ENCODE measurements at places on chromosomes 11 and 22.
A peak's percentile ranks its signal among the peaks of the same experiment; 100 is the strongest.

DNA sequence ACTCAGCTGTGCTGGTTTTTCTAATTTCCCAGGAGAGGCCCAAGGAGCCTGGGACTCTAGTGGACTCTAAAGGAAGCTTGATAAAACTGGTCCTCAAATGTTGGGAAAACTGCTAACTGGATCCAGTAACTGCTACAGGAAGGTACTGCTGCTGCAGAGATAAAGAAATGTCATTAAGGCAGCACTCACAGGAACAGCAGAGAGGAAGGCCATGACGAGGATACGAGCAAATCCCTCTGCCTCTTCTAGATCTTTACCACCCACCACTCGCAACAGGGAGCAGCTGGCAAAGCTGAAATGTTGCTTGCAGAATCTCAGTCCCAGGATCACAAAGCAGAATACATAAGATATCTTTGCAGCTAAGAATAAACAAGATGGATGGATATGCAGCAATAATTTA lies 23.5 kb downstream of the TTC28 start:
- DNase-seq = no peak

DNA sequence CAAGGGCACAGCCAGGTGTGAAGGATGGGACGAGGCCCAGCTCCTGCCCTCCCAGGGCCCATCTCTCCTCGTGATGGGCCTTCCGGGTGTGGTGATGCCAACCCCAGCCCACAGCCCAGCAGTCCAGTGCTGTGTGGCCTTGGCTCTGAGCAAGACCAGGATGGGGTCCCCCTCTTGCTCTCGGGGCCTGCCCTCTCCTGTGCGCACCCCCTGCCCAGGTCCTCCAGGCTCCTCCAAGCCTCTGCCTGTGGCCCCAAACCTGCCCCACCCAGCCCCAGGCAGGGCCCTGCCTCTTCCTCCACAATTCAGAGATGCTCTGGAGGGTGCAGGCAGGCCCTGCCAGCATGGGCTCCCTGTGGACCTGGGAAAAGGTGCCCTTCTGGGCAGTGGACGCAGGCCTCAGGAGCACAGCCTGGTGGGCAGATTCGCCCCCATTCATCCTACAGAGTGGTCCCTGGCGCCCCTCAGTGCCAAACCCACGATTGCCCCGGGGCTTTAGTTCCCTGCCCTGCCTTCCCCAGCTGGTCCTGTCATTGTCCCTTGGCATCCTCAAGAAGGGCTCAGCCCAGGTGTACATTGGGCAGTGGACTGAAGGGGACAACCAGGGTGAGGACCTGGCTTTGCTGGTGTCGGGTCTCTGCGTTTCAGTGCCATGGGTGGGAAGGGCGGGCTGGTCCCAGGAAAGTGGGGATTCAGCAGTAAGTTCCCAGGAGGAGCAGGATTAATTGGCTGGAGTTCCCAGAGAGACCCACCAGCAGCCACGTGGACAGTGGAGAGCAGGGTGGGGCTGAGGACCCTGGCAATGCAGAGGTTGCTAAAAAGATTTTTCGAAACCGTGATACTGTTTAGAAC lies 19.8 kb downstream of the EIF1AD start:
- DNase-seq = no peak

- DNase-seq = no peak
Observed at GRCh38 chr11:14587258-14587657, 56.3 kb upstream of the PDE3B start.

DNA sequence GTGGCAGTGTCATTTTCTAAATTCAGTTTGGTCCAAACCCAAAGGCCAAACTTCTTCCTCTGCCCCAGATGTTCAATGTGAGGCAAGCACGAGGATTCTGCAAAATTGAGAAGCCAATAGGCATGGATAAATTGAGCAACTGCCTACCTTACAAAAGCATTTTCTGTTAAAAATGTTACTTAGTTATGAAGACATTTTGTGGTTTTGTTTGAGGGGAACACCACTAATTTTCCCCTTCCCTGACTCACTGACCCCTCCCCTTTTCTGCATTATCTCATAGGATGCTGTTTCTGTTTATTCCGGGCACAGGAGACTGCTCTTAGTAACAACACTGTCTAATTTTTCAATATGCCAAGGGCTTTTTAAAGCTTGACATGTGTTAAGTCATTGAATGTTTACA lies 462.8 kb downstream of the INSC start:
- no peak for DNase-seq

- no peak for DNase-seq
Observed at GRCh38 chr22:30392661-30393321, 4.0 kb upstream of the SEC14L2 start.

DNA sequence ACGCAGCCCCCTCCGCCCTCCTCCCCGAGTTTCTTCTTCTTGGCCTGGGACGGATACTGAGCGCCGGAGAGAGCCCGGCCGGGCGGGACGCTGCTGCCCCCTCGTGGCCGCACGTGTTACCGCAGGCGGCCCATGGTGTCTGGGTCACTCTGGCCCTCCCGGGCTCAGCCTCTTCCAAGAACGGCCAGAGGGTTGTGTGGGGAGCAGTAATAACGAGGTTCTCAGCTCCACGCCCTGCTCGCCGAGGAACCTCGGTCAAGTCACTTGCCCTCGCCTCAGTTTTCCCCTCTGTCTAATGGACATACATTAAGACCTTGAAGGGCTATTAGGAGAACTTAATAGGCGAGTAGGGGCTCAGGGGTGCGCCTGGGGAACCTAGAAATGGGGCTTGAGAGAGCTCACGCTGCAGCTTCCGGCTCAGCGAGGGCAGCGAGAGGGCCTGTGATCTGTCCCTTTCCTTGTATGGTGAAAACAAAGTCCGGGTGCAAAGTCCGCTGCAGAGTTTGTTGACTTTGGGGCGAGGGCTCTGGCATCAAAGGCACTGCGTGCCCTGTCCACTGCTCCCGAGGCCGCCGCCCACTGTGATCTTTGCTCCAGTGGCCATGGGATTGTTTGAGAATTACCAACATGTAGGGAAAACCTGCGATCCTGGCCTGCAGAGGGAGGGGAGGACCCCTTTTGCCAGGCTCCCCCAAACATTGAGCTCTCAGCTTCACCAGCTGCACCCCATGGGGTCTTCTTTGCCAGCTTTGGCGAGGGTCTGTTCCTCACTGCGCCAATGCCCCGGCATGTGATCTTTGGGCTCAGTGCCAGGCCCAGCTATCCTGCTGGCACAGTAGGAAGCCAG lies 14.4 kb upstream of the LRP5 start:
- DNase-seq = peak; percentile 67

- no peak for DNase-seq
Observed at GRCh38 chr11:122195790-122196189, 79.8 kb upstream of the BLID start.

Data from T-helper 9 cell (primary cell).